ENCODE measurements at places on chromosomes 3 and 15. TPM values are rescaled to one million over a fixed set of nuclear protein-coding genes. Genes with fewer than 3 reads are reported as not detected.

CYP8B1 gene
- not detected for total RNA-seq

SIDT1 gene
- total RNA-seq = not detected

SYNPR gene
- total RNA-seq = not detected

FBXW12 gene
- total RNA-seq = not detected

NMNAT3 gene
- total RNA-seq = 0.60 TPM
